ENCODE measurements at places on chromosomes 11 and 22. TPM values are rescaled to one million over a fixed set of nuclear protein-coding genes. Genes with fewer than 3 reads are reported as not detected.

GRCh38 chr11:109018639-109019038, 353.8 kb downstream of the DDX10 start:
- DNase-seq = no peak

- DNase-seq = no peak
These were observed 37.1 kb upstream of the TLCD5 start for GRCh38 chr11:120288021-120288420.

GRCh38 chr11:38460896-38461295, 1862.9 kb upstream of the RAG2 start:
- DNase-seq = no peak

- DNase-seq = no peak
These were observed 7.8 kb upstream of the PAX6 start for GRCh38 chr11:31818874-31819331.

DNA sequence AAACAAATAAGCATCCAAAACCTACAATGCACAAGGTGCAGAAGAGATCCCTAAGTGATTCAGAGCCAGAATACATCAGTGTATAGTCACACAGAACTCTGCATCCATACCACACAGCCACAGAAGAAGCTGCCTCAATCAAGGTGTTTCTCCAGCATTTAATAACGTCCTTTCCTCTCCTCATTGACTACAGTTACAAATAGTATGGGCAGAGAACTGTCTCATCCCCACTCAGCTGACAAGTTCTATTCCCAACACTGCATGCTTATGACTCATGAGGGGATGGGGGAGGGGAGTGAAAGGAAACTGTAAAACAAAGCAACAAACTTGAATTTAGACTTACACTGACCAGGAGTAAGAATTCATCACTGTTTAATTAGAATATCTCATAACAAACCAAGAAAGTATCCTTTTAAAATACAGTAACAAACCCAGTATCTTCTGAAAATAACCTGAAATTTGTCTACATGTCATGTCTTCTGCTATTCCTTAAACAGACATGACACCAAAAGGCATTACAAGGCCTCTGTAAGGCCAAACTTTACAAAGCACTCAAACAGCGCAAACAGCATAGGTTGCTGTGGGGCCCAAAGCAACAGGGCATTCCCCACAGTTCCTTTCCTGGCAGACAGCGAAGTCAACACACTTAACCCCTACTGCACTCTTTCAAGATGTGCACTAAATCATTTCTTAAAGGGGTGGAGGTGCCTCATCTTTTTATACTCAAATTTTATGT, 29.3 kb downstream of the CELF1 start:
- DNase-seq = no peak

GRCh38 chr22:20584872-20585638, 77.6 kb downstream of the MED15 start:
- DNase-seq = no peak

- no peak for DNase-seq
These were observed 110.1 kb downstream of the NOX4 start for GRCh38 chr11:89381094-89381493.

DNA sequence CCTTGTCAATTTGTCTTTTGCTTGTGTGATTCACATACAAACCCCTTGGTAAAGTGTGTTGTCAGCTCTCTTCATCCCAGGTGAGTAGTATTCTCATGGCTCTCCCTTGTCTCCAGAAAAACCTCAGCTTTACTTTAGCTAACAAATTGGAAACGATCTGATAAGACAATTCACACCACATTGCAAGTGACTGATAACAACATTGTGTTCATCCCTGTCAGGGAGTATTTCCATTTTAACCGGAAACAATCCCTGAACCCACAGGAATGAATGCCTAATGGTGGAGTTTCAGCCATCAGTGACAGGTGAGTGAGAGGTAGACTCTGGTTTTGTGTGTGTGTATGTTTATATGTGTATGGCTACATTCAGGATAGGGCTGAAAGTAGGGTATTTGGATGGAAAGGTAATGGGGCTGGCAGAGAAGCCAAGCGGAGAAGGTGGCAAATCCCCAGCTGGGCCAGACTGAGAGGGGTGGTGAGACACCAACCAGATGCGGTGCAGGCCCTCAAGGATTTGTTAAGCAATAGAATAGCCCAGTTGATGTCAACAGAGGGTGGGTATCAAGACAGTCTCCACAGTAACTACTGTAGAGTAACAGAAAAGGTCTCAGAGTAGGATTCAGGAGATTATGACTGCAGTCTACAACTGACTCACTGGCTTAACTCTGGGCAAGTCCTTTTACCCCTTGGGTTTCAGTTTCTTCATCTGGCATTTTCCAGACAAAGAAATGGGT, 7.6 kb downstream of the LRRC51 start:
- DNase-seq = no peak

DNA sequence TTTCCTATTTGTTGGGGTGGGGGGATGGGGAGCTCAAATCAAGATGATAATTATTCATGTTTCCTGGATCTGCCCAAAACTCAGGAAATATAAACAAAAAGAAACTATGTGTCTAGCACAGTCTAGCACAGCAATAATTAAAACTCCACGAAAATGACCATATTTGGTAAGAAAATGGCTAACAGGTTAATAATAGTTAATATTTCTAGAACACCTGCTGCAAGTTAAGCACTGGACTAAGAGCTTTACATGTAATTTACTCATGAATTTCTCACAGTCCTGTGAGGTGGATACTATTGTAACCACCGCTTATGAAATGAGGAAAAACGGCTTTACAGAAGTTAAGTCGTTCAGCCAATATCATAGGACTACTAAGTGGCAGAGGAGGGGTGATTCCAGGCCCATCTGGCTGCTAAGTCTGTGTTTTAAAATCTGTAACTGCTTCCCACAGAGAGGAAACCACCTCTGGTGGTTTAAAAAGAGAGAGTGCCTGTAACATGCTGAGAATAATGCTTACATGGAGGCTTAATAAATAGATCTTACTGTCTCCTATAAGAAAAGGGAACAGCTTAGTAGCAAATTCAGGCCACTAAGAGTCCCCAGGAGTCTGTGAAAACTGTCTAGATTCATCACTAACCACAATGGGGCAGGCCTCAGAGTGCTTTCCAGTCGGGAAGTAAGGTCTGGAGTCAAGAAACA, 11.0 kb upstream of the AMOTL1 start:
- DNase-seq = no peak

DNA sequence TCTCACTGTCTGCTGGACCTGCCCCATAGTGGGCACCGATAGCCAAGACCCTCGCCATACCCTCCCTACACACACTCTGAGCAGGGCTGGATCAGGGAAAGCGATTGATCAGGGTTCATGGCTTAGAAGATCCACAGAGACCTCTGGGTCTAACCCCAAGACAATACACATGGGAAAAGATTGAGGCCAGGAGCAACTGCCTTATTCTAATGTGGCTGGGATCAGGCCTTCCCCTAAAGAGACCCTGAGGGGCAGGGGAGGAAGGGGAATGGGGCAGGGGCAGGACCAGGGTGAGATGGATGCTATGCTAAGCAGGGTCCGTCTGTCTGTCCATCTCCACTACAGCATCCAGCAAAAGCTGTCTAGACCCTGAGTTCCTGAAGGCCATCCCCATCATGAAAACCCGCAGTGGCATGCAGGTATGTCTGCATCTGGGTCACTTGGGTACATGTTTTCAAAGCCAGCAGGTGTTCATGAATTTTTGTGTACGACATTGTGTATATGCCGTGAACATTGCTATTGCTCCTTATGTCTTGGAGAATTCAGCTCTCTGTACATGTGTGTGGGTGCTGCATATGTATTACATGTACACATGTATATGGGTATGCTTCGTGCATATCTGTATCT, 15.3 kb upstream of the RELT start:
- DNase-seq = no peak

DNA sequence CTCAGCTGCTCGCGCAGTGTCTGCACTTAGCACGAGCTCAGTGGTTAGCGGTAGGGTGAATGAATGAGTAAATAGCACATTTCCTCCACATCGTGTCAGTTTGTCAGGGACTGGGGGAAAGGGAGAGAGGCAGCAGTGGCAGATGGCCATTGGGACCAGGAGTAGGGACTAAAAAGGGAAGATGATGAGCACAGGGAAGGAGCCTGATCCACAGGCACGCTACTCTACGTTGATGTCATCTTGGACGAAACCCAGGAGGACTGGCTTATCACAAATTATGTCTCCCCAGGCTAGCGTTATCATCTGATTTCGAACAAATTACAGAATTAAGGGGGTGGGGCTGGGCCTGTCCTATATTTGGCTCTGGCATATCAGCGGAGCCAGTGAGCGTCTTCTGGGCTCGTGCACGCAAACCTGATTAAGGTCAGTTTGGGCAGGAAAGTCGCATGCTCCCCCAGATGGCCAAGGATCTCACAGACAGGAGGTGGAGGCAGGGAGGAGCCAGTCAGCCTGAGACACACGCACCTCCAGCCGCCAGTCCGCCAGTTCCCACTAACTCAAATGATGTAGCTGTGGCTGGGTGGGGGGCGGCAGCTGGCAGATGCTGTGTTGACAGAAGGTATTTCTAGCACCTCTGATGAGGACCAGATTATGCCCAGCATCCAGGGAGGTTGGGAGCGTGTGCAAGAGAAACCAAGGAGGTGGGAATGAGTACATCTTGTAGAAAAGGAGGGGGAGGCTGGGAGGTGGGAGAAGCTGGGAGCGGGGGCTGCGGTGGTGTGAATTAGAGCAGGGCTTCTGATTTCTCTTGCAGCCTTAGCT, 97.4 kb upstream of the PRDM11 start:
- no peak for DNase-seq

DNA sequence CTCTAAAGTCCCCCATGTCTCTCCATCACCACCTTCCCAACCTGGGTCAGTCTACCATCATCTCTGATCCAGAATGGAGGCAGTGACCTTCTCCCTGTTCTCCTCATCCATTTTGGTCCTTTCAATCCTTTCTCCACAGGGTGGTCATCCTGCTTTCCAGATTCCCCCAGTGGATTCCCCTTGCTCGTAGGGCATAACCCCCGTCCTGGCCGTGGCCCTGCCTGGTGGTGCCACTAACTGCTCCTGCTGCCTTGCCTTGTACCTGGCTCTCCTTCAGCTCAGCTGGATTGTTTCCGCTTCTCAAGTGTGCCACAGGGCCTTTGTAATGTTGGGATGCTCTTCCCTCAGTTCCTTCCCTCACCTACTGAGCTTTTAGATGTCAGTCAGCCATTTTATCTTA, 81.6 kb downstream of the MYO7A start:
- no peak for DNase-seq

DNA sequence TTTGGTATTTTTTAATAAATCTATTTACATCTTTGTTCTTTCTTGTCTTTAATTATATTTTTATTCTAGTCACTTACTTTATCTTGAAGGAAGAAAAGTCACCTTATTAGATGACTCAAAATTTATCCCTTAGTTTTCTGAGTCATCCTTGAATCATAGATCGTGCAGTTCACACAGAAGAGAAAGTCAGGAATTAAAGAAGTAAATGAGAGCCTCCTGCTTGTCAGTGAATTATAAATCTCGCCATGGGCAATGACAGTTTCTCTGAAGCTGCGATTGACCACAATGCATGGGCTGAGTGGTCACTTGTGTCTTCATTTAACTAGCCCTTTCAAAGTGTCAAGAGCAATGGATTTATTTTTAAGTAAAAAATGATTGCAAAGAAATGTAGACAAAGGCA, 91.2 kb downstream of the LUZP2 start:
- no peak for DNase-seq

Gene CDC42BPG
- 0.61 TPM for total RNA-seq

- DNase-seq = no peak
These were observed 111.0 kb downstream of the RAB38 start for GRCh38 chr11:88064097-88064705.

Gene POLR2F
- 70.3 TPM for total RNA-seq

DNA sequence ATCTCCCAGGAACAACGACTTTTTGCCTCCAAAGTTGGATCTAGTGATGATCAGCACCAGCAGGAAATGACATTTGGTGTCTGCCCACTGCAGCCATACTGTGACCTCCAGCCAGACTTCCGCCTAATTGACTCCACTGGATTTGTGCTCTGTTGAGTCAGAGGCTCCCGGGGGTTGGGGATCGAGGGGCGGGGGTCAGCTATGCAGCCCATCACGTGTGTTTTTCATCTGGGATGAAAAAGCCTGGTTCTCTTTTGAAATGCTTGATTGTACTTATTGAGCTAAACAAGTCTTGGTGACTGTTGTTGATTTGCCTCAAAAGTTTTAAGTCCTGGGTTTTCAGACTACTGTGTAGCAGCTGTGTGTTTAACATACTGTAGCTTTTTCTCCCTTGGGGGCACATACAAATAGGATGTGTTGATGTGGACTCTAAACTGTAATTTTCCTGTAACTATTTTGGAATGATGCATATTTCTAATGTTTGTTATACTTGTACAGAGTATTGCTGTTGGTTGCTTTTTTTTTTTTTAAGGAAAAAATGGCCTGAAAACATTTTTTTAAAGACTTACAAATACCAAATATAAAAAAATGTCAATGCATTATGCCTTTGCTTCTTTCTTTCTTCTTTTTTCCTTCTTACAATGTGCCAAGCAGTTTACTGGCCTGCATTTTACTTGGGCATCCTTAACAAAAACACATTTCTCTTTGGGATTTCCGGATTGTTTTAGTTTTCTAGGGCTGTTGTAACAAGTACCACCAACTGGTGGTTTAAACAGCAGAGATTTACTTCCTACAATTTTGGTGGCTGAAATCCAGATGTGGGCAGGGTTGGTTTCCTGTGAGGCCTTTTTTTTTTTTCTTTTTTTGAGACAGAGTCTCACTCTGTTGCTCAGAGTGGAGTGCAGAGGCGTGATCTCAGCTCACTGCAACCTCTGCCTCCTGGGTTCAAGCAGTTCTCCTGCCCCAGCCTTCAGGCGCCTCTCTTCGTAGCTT, 46.1 kb upstream of the OR4B1 start:
- no peak for DNase-seq

DNA sequence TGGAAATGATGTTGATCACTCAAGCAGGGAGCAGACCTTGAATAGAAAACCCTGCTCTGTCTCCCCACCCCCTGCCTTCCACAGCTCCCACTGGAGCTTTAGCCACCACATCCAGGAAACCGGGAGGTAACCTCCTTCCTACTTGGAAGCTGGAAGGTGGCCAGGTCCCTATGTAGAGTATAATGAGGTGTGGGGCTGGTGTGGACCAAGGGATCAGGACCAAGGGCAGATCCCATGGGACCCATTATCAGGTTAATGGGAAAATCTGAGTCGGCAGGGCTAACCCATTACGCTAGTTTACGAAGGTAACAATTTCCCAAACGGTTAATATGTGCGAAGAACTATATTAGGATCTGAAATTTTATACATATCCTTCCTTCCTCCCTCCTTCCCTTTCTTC, 321.9 kb downstream of the MIAT start:
- DNase-seq = no peak
